ENCODE measurements at places on chromosomes 2 and 18.

GRCh38 chr2:230758566-230759480 lies 46.2 kb downstream of the CAB39 start:
- DNase-seq, result peak; percentile 87

GRCh38 chr2:49153252-49153651 lies 1.1 kb downstream of the FSHR start:
- no peak for DNase-seq

- no peak for DNase-seq
These were observed 37.5 kb upstream of the WIPF1 start for GRCh38 chr2:174635015-174635593.

GRCh38 chr2:131029812-131030211 lies 63.4 kb downstream of the FAM168B start:
- no peak for DNase-seq

- DNase-seq, result no peak
These were observed 66.1 kb upstream of the ODC1 start for GRCh38 chr2:10514273-10514672.

DNA sequence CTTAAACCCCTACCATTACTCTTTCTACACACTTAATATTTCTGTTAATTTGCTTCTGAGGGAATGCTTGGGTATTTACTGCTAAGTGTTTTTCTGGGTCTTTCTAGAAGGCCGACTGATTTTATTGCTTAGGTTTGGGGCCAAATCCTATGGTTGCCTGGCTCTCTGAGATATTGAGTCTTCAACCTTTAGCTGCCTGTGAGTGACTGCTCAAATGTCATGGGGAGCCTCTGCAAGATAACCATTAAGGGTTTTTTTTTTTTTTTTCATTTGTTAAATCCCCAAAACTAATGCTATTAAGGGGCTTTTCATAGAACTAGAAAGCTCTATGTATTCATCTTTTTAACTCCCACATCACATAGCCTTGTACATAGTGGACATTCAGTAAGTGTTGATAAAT lies 5.0 kb downstream of the OSBPL6 start:
- no peak for DNase-seq

DNA sequence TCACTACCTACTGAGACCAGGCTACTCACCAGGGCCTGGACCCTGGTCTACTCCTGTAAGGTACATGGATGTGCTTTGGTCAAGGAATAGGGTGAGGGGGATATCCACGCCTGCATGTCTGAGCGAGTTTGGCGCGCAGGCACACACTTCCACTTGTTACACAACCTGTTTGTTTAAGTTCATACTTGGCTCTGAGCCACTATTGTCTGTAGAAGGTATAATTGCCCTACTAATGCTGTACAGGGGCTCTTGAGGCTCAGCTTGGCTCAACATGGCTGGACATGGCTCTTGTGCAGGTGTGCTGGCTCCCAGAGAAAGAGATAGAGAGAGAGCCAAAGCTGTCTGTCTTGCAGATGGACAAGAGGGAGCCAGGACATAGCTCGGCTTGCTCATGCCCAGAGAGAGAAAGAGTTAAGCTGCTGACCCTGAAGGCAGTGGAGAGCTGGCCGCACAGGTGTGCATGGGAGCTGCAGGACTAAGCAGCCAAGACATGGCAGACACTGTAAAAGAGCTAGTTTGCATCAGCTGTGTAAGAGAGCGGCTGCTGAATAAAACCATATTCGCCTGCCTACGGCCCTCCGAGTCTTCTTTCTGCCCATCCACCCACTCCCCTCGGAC lies 35.2 kb downstream of the NPPC start:
- DNase-seq, result peak; percentile 5

DNA sequence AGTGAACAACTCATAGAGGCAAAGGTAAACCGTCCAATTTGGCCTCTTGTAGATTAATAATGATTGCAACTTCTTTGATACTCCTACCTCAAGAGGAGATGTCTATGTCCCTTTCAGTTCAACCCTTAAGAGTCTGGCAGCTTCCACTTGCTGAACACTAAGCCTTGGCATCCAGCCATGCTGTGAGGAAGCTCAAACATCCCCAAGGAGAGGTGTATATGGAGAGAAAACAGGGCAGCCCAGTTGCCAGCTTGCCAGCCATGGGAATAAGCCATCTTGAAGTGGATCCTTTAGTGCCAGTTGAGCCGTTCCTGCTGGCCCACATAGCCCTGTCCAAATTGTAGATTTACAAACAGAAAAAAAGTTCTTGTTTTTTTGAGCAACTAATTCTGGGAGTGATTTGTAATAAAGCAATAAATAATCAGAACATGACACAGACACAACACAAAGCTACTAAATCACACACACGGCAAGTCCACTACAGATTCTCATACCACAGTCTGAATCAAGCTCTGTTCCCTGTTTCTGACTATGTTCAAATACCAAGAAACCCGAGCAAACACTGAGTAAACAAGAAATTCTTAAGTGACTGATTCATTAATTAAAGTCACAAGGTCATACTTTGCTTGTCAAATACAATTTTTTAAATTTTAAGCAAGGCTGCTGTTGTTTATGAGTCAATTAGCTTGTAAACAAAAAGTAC lies 96.1 kb downstream of the PID1 start:
- DNase-seq, result no peak

- no peak for DNase-seq
These were observed 80.8 kb upstream of the AGAP1 start for GRCh38 chr2:235413064-235413463.

GRCh38 chr2:239825705-239825979 lies 199.5 kb downstream of the NDUFA10 start:
- no peak for DNase-seq

- no peak for DNase-seq
These were observed 211.4 kb upstream of the SALL3 start for GRCh38 chr18:78768221-78768620.

- no peak for DNase-seq
These were observed 38.9 kb downstream of the RAB31 start for GRCh38 chr18:9746958-9747357.

- DNase-seq, result no peak
These were observed 56.5 kb downstream of the MTX2 start for GRCh38 chr2:176325732-176326131.

DNA sequence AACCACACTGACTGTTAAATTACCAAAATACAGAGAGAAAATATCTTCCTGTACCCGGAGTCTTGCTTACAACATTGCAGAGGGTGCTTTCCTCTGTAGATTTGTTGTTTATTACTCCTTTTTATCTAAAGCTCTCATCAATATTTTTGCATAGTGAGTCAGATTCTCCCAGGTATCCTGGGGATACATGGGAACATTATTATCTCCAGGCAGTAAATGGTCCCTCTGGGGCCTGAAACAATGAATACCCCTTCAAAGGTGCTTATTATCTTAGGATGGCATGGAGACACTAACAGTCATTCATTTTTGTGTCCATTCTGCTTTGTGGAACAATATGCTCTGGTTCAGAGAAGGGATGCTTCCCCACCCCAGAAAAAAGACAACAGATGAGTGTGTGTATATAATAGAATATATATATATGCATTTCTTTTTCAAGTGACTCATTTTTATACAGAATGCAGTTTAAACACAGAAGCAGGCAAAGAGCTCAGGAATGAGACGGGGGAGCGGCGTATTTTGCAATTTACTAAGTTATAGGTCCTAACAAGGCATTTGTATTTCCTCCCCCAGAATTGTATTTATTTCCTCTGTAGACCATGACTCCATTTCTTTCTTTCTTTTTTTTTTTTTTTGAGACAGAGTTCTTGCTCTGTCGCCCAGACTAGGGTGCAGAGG lies 424.8 kb upstream of the ZEB2 start:
- DNase-seq, result no peak

GRCh38 chr2:179377296-179377695 lies 112.7 kb upstream of the SESTD1 start:
- no peak for DNase-seq

DNA sequence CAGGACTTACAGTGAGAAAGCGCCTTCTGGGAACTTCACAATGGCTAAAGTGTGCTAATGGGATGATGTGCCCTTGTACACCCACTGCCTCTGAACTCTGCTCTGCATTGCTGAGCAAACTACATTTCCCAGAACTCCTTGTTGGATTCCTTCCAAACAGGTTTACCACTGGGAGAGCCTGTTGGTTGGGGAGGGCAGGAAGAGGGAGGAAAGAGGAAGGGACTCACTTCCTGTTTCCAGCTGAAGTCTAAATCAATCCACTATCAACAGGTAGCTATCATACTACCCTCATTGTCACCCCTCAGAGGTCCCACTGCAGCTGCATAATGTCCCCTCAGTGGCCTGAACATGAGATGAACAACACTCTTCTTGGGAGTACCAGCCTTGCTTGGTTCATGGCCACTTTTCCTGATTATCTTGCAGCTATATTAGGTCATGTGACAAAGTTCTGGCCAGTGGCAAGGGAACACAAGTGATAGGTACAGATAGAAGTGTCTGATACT lies 109.7 kb downstream of the MSH2 start:
- DNase-seq, result peak; percentile 47
